ENCODE measurements at places on chromosomes 3 and 15.

- no peak for DNase-seq
These were observed 17.0 kb downstream of the ZNF280D start for GRCh38 chr15:56716334-56716733.

DNA sequence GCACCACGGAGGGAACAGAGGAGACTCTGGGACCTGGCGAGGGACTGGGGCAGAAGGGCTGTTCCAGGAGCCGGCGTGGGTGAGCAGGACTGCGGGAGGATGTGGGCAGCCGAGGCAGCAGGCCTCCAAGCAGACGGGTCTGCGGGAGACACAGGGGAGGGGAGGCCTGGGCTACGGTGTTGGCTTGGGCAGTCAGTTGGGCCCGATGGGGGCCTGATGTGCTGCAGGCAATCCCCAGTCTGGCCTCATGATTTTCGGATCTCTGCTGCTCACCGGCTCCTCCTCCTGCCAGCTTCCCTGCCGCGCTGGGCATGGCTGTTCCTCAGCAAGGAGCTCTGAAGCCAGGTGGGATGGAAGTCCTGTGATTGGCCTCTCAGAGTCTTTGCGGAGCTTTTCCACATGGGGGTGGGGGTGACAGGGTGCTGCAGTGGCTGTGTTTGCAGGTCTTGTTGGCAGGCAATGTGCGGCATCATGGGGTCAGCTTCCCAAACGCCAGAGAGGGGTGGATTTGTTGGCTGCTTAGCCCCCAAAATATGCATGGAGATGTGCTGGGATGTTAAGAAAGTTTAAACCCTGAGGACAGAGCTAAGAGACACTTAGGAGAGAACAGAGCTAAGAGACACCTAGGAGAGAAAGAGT lies 19.3 kb downstream of the MINAR1 start:
- DNase-seq: no peak

DNA sequence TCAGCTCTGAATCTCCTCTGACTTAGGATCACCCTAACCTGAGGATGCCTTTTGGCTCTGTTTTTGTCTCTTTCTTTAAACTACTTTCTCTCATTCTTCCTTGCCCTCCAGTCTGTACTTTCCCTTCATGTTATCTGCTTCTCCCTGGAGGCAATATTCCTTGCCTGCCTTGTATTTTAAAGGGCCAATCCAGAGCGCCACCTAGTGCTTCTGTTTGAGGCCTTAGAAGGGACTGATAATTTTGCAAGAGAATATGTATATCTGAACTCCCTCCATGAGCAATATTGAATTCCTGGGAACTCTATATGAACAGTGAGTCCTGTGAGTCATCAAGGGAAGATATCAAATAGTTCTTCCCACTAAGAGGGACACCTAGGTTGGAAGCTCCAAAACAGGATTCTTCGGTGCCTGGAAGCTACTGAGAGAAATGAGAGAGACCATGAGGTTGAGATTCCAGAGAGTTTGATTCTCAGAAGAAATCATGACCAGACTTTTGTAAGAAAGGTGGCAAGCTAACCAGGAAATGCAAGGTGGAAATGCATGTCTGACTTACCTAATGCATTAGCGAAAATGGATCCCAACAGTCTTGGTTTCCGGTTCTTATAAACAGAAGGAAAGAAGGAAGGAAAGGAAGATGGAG lies 203.8 kb upstream of the CD96 start:
- DNase-seq: no peak

GRCh38 chr3:37872413-37873160 lies 10.9 kb downstream of the CTDSPL start:
- no peak for DNase-seq

DNA sequence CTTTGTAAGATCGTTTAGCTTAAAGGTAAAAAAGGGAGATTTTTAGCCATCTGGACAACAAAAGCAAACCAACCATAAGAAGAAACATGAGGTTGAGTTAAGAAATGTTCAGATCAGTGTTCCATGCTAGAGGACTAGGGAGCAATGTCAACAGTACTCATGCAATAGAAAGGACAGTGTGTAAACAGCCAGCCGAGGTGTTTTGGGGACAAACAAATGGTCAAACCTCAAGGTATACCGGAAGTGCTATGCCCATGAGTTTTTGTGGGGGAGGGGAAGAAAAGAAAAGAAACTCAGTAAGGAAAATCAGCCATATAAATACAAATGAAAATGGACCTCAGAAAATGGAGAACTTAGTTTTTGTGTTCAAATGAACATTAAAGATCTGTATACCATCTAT lies 289.5 kb upstream of the GRM7 start:
- DNase-seq: no peak

GRCh38 chr3:176663837-176664831 lies 533.1 kb downstream of the TBL1XR1 start:
- no peak for DNase-seq

GRCh38 chr3:119376758-119377157 lies 82.6 kb downstream of the ARHGAP31 start:
- DNase-seq: no peak

DNA sequence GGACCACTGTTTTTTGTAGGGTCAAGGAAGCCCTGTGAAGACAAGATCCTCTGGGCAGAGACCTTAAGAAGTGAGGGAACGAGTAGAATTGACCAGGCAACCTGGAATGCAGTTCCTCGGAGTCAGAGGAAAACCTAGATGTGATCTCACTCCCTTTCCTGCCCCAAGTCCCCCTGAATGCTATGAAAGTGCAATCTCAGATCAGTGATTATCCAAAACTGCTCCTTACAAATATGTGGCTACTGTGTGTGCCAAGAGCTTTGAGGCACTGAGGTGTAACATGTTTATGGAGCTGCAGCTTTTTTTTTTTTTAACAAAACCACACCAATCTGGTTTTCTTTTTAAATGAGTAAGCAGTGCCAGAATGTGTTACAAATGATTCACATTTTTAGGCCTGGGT lies 35.8 kb downstream of the THSD4 start:
- no peak for DNase-seq

GRCh38 chr15:76298986-76299385 lies 12.3 kb downstream of the ETFA start:
- DNase-seq: no peak

DNA sequence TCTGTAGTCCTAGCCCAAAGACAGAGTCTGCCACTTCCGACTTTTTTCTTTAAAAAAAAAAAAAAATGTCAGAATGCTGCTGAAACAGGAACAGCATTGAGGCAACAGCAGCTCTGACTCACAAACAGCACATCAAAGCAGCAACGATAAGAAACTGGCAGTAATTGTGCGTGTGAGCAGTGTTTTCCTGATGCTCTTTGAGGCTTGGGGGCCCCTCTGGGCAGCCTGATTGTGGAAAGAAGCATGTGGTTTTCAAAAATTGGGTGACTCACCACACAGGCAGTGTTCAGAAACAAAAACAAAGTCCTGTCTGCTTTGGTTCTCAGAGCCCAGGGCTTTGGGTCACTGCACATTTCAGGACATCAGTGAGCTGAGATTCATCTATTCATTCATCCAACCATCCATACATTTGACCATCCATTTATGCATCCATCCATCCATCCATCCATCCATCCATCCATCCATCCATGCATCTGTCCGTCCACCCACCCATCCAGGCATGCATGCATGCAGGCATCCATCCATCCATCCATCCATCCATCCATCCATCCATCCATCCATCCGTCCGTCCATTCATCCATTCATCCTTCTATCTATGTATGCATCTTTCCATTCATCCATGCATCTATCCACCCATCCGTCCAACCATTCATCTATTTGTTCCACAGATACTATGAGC lies 308.4 kb downstream of the RPLP1 start:
- DNase-seq: no peak

GRCh38 chr3:37934631-37935289 lies 55.8 kb upstream of the VILL start:
- DNase-seq: no peak

- DNase-seq: no peak
These were observed 47.2 kb downstream of the FAM227B start for GRCh38 chr15:49573421-49573820.

DNA sequence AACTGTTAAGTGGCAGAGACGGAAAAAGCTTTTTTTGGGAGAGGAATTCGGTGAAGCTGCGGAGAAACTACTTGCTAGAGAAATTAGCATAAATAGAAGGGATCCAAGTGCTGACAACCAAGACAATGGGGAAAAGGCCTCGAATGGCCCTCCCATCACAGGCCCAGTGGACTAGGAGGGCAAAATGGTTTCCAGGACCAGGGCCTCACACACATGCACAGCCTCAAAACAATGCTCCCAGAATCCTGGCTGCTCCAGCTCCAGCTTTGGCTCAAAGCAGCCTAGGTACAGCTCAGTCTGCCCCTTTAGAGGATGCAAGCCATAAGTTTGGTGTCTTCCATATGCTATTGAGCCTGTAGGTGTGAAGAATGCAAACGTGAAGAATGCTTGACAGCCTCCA lies 388.2 kb downstream of the OTOL1 start:
- no peak for DNase-seq

DNA sequence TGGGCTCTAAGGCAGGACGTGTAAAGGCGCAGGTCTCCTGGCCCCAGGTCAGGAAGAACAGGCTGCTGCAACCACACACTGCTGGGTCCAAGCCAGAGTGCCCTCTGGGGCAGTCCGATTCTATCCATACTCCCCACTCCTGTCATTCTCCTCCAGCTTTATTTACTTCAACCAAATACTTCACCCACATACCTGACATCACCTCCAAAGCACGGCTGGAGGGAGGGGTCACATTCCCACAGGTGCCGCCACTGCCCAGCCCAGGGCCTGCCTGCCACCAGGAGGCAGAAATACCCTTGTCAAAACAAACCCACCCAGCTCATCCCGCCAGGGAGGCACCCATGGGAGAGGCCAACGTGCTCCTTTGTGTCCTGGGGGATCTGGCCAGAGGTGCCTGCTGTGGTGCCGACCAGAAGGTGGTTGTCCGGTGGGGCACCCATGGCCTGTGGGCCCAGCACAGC lies 100.4 kb downstream of the DAPK2 start:
- no peak for DNase-seq

DNA sequence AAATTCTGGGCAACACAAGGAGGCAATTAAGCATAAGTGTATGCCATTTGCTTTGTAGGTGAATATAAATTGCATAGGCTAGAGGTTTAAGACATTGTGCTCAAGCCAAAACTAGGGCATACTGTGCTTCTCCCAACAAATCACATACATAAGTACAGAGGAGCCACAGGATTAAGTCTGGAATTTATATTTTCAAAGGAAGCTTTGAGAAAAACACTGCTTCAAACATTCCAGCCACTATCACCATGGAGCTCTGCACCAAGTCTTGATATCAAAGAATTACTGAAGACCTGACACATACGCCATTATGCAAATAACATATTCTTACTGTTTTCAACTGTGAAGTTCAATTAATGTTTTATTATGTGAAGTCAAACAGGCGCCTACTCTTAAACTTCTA lies 119.4 kb upstream of the NPHP3 start:
- no peak for DNase-seq

GRCh38 chr15:67114846-67115585 lies 49.6 kb downstream of the SMAD3 start:
- DNase-seq: no peak

Data from NCI-H187 treated with DMSO at 0.1 percent for 48 hours (cell line).